A549 treated with AZD2906 at 1 μM for 4 hours (cell line): ENCODE measurements at places on chromosomes 13 and 19. TPM values are rescaled to one million over a fixed set of nuclear protein-coding genes. Genes with fewer than 3 reads are reported as not detected.

The PLK5 gene
- total RNA-seq: 0.03 TPM in 1 of 5 replicates, not detected in the others

The PDE4A gene
- total RNA-seq: 3.8 to 4.7 TPM (median 4.1 TPM) in 5 replicates

The SIGLECL1 gene
- not detected in 5 replicates for total RNA-seq

The CCDC122 gene
- 2.2 to 3.2 TPM (median 2.9 TPM) in 5 replicates for total RNA-seq

The GJB2 gene
- 0.55 to 0.75 TPM (median 0.65 TPM) in 5 replicates for total RNA-seq

The SBK3 gene
- total RNA-seq: 1.9 to 2.2 TPM (median 2.1 TPM) in 5 replicates

The KIR2DL3 gene
- not detected in 5 replicates for total RNA-seq

The CHERP gene
- 28.5 to 33.3 TPM (median 30.9 TPM) in 5 replicates for total RNA-seq

The SIGLEC5 gene
- total RNA-seq: not detected in 5 replicates

The CEACAM7 gene
- 0.07 to 0.12 TPM (median 0.09 TPM) in 5 replicates for total RNA-seq

The SHISA2 gene
- 0.02 to 0.03 TPM in 2 of 5 replicates, not detected in the others for total RNA-seq

The EDDM13 gene
- not detected in 5 replicates for total RNA-seq

The PSG7 gene
- total RNA-seq: 0.06 to 0.11 TPM (median 0.08 TPM) in 3 of 5 replicates, not detected in the others

The ZNF587B gene
- total RNA-seq: 6.2 to 9.4 TPM (median 6.7 TPM) in 5 replicates

The CYP4F11 gene
- 4.6 to 6.7 TPM (median 5.5 TPM) in 5 replicates for total RNA-seq

The PPP1R13L gene
- 35.8 to 49.1 TPM (median 40.0 TPM) in 5 replicates for total RNA-seq

The ZNF677 gene
- total RNA-seq: not detected in 5 replicates

The SHC2 gene
- 0.79 to 1.5 TPM (median 0.93 TPM) in 5 replicates for total RNA-seq

The FUT2 gene
- total RNA-seq: not detected in 5 replicates

The DENND1C gene
- total RNA-seq: 0.08 to 0.25 TPM (median 0.22 TPM) in 5 replicates

The SIAH3 gene
- not detected in 5 replicates for total RNA-seq

The FAM83E gene
- total RNA-seq: 0.12 to 0.40 TPM (median 0.21 TPM) in 5 replicates

The PCDH9 gene
- total RNA-seq: 5.1 to 7.9 TPM (median 7.0 TPM) in 5 replicates

The ADGRE3 gene
- total RNA-seq: not detected in 5 replicates

The EML2 gene
- 19.3 to 27.2 TPM (median 23.1 TPM) in 5 replicates for total RNA-seq

The CDC34 gene
- total RNA-seq: 59.1 to 93.2 TPM (median 92.5 TPM) in 5 replicates

The DCAF15 gene
- total RNA-seq: 14.7 to 24.0 TPM (median 20.5 TPM) in 5 replicates

The NEK3 gene
- total RNA-seq: 5.9 to 9.5 TPM (median 7.0 TPM) in 5 replicates

The ERICH4 gene
- total RNA-seq: not detected in 5 replicates

The TYROBP gene
- total RNA-seq: not detected in 5 replicates

The CD22 gene
- total RNA-seq: 0.71 to 1.6 TPM (median 0.89 TPM) in 5 replicates

The SYDE1 gene
- total RNA-seq: 15.9 to 20.7 TPM (median 18.4 TPM) in 5 replicates

The ZNF737 gene
- 0.09 TPM in 1 of 5 replicates, not detected in the others for total RNA-seq
